ENCODE measurements at places on chromosomes 7 and 10. TPM values are rescaled to one million over a fixed set of nuclear protein-coding genes. Genes with fewer than 3 reads are reported as not detected.
A peak's percentile ranks its signal among the peaks of the same experiment; 100 is the strongest.

NPY4R gene
- not detected for total RNA-seq

EXOSC1 gene
- 48.7 TPM for total RNA-seq

FOXP2 gene
- 0.25 TPM for total RNA-seq

PPP1R3C gene
- 6.4 TPM for total RNA-seq

CPA2 gene
- total RNA-seq, result 0.65 TPM

IGF2BP3 gene
- 242 TPM for total RNA-seq

KCNIP2 gene
- 5.5 TPM for total RNA-seq

FAM237B gene
- total RNA-seq, result not detected

ELOVL3 gene
- total RNA-seq, result not detected

NT5C2 gene
- 63.6 TPM for total RNA-seq

LRRC61 gene
- 14.3 TPM for total RNA-seq

NRAP gene
- not detected for total RNA-seq

DNA sequence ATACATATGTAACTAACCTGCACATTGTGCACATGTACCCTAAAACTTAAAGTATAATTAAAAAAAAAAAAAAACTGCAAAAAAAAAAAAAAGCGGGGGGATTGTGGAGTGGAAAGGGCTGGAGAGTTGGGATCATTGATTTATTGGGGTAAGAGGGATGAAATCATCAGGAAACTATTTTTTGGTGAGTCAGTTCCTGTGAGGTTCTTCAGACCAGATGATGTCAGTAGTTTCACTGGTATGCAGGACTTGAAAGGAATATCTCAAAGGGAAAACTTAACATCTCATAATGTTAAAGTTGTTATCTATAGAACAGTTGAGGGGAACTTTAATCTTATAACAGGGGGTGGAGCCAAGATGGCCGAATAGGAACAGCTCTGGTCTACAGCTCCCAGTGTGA, 32.6 kb upstream of the TECTB start:
- DNase-seq, result no peak

GRCh38 chr7:46357290-46357689, 436.2 kb upstream of the IGFBP3 start:
- DNase-seq, result no peak

DNA sequence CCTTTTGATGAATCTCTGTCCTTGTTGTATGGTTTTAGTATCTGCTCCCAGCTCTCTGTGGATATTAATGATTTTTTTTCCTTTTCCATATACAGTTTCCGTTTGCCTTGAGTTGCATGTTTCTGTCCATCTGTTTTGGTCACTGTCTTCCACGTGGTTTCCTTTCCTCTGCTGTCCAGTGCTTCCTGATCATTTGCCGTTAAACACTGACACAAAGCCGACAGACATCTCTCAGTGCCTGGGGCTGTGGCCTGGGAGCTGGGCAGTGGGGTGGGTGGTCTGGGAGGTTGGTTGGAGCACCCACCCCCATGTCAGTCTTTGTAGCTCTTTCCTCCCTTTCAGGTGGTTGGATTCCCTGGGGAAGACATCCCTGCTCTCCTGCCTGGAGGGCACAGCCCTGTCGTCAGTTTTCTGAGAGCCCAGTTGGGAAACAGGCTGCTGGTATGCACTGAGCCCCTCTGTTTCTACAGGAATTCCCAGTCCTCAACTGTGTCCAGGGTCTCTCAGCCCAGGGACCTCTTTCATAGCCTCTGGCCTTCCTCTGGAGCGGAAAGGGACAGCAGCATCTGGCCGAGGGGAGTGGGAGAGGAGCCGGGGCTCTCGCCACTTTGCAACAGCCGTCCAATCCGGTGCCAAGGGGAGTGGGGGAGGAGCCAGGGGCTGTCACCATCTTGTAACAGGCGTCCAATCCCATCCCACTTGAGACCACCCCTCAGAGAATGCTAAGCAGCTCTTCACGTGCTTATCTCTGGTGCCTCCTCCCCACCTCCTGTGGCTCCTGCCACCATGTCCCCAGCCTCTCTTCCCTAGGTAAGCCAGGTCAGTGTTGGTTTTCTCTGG, 26.7 kb upstream of the MKI67 start:
- peak; percentile 33 for DNase-seq

DNA sequence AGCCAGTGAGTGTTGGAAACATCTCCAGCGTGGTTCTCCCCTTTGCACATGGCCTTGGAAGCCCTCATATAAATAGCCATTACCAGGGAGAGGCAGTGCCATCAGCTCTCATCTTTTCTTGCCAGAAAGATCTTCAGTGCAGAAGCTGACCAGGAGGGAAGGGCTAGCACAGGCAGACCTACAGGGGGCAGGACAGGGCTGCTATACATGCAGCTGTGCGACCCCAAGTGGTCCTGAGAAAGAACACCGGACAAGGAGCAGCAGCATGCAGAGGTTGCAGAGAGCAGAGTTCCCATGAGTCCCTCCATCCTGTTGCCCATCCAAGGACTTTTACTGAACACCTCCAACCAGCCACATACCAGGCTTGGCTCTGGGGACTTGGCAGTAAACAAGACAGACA, 17.1 kb downstream of the GRID1 start:
- DNase-seq, result peak; percentile 79

GRCh38 chr10:53477313-53477675, 704.7 kb upstream of the MBL2 start:
- no peak for DNase-seq

DNA sequence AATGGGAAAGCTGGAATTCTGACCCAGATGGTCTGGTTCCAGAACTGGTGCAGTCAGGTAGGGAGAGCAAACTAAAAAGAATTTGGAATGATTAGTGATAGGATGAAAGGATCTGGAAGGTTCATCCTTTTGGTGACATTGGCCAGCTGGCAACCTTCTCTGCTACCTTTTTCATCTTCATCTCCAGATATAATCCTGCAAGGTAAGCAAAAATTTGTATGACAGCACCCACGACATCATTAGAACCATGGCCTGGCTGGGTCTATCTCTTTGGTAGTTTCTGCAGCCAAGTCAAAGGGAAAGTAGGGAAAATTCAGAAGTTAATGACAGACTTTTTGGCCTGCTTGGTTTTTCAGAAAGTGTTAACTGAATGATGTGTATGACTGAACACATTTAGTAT, 188.9 kb upstream of the MALRD1 start:
- no peak for DNase-seq

DNA sequence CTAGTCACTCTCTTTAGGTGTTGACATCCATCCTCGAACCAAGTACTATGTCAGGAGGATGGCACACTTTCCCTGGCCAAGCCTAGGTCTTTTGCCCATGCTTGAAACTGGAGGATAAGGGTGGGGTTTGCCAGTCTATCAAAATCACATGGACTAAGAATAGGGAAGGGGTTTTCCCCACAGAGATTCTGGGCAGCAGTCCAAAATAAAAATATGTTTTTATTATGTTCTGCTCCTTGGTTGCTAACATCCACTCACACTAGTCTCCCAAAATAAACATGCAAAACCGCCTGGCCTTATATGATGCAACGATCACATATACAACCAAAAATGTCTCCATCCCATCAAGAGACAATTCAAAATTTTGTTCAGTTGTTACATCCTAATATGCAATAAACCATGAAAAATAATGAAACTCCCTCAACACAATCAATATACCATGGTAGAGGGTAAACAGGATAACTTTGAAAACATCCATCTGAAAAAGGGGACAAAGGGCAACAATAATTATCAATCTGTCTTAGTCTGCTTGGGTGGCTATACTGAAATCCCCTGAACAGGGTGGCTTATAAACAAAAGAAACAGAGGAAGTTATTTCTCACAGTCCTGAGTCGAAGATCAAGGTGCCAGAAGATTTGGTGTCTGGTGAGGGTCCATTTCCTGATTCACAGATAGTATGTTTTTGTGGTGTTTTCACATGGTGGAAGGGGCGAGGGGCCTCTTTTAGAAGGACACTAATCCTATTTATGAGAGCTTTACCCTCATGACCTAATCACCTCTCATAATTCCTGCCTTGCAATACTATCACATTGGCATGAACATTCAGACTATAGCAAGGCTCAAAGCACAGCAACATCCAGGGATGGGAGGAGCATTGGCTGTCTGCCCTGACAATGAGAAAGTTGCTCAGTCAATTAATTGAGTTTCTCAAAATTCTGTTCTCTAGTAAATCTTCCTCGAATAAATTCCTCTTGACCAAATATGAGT, 159.3 kb downstream of the ETV1 start:
- DNase-seq, result no peak

DNA sequence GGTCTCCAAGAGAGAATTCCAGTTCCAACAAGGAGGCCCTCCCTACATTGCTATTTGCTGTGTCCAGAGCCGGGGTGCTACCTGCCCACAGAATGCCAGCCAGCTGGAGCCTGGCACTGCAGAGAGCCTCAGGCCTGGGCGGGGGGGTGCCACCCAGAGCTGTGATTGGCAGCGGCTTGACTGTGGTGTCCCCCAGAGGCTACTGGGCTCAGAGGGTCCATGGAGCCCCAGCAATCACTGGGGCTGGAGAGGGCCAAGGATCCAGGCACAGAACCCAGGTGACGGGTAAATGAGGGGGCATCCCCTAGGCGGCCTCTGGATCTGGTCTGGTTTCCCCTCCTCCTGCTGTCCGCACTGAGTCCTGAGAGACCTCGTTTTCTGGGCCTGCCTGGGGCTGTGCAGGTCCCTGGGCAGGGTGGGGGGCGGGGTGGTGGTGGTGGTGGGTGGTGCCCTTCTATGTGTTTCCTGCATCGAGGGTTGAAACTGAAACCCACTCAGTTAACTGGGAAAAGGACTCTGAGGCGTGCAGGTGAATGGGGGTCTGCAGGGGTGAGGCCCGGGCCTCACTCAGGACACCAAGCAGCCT, 12.6 kb downstream of the DPYSL4 start:
- DNase-seq, result no peak

DNA sequence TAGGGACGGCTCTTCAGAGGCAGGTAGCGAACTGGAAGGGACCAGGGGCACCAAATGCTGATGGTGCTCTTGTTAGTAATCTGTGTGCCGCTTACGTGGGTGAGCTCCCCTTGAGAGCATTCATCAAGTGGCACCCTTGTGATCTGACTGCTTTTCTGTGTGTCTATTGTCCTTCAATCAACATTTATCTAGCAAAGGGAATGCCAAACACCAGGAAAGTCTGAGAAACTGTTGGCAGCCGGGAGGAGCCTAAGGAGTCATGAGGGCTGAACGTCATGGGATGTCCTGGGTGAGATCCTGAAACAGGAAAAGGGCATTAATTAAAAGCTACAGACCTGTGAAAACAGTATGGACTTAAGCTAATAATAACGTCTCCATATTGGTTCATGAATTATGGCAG, 733.1 kb downstream of the TYW1 start:
- DNase-seq, result no peak

- DNase-seq, result no peak
Measured at GRCh38 chr10:21452203-21452602, 73.3 kb downstream of the SKIDA1 start.

GRCh38 chr10:6473901-6474370, 106.1 kb downstream of the PRKCQ start:
- DNase-seq, result no peak

- no peak for DNase-seq
Measured at GRCh38 chr7:127571741-127572505, 13.5 kb downstream of the GCC1 start.

- DNase-seq, result no peak
Measured at GRCh38 chr7:132051311-132051710, 494.9 kb upstream of the PODXL start.

- no peak for DNase-seq
Measured at GRCh38 chr7:50697748-50698147, 84.9 kb downstream of the GRB10 start.

DNA sequence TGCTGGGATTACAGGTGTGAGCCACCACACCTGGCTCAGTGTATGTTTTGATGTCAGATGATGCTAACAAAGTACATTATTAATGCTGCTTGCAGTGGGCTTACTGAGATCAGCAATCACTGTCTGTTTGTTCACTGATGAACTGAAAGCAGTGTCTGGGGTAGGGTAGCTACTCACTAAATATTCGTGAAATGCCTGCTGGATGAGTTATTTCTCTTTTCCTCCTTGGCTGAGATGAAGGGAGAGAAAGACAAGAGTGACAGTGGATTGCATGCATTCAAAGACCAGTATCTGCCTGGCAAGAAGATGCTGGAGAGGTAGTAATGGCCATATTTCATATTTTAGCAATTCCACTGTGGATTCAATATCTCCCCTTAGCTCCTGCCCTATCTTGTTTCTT, 32.3 kb downstream of the FAM107B start:
- DNase-seq, result no peak

GRCh38 chr7:131010717-131011431, 276.9 kb upstream of the KLF14 start:
- DNase-seq, result no peak

GRCh38 chr10:28505359-28505959, 27.5 kb upstream of the WAC start:
- no peak for DNase-seq

- no peak for DNase-seq
Measured at GRCh38 chr10:60171436-60172013, 218.2 kb downstream of the ANK3 start.

DNA sequence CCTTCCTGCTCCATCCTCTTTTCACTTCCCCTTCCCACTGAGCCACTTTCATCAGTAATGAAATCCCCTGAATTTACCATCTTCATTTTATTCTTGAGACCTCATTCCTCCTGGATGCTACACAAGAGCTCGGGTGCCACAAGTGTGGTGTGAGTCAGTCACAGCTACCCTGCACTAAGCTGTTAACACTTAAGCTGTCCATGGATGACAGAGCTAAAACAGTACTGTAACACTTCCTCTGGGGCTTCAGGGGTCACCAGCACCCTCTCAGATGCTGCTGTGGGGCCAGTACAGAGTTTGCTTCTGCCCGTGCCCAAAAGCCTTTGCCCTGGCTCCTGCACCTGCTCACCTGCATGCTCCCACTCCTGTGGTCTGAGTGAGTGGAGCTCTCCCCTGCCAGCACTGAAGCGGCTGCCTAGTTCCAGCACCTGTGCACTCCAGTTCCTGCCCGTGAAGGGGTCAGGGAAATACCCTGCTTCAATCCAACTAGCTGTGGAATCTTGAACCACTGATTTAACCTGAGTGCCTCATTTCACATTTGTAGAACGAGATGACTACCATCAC, 71.9 kb downstream of the POT1 start:
- no peak for DNase-seq

GRCh38 chr10:79250259-79250658, 97.0 kb upstream of the PPIF start:
- DNase-seq, result no peak

DNA sequence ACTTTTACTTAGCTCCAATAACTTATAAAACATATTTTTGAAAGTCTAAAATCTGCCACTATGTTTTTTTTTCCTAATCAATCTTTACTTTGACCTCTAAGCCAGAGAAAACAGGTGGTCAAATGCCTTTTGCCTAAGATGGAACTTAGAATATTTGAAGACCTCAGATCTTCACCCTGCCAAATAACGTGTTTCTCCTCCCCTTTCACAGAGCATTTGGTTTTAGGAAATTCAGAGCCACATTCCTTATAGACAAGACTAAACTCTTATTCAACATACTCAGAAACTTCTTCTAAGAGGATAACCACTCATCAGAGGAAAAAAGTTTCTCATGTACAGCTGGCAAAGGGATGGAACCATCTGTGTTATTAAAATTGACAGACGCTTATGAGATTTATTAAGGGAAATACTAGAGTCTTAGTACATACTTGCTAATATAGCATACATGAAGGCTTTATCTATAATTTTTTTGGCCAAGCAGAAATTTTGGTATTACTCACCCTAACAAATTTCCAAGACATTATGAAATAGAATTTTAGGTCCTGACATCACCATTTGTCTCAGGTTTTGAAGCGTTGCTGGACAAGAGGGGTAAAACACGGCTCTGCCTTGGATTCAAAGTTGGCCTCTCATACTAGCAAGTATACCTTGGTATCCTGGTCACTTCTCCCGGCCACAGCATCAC, 2.6 kb upstream of the EGFR start:
- no peak for DNase-seq

Measured in neural progenitor cell (in vitro differentiated cells).